Bone marrow (tissue), 2 donors: ENCODE measurements at places on chromosomes 7 and 10.
A peak's percentile ranks its signal among the peaks of the same experiment; 100 is the strongest.

DNA sequence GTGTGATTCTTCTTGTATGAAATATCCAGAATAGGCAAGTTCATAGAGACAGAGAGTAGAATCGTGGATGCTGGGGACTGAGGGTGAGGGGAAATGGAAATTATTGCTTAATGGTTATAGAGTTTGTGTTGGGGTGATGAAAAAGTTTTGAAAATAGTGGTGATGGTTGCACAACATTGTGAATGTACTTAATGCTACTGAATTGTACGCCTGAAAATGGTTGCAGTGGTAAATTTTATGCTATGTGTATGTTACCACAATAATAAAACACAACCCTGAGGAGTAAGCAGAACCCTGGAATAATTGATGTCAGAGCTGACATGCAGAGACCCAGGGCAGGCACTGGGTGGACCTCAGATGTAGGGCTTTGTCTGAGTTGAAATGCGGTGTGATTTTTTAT is 57.6 kb downstream of the TACR2 start:
- no peak for DNase-seq

DNA sequence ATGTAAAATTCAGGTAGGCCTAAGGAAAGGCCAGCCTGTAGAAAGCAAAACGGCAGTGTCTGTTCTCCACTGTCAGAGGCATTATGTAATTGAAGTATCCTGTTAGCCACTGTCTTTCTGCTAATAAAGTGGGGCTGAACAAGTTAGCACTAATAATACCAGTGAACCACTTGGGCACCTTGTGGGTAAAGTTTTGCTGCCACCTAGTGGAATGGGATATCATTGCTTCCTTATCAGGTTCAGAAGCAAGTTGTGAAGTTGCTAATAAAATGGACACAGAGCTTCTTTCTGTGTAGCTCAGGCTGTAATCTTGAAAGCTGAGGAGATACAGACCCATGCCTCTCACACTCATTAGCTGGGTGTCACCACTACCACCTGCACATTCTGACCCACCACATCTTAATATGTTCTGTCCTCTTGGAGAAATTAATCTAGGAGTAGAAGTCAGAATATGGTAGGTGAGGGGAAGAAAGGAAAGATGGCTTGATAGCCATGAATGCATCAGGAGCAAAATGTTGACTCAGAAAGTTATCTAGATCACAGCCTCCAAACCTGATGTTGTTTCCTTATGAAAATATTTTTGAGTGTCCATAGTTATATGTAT is 175.1 kb downstream of the SEPTIN7 start:
- DNase-seq = no peak

DNA sequence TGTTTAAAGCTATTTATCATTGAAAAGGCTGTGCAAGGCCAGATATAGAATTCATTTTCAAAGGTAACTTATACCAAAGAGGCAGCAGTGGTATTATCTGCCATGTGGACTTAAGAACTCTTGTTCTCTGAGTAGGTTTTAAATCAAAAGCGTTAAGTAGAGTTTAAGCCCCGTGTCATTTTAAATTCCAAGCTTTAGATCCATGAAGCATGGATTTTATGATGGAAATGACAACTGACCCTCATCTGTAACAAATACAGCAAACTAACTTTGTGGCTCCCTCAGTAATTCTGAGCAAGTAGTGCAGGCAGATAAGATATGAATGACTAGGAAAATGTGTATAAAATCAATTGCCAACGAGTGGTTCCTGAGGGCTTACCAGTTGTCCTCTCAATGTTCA is 247.0 kb downstream of the WDR11 start:
- DNase-seq = no peak

GRCh38 chr7:88771417-88771816 is 11.9 kb downstream of the ZNF804B start:
- DNase-seq = no peak

- no peak for DNase-seq
These were observed 395.8 kb upstream of the PHF14 start for GRCh38 chr7:10577866-10578374.

GRCh38 chr7:98232799-98233198 is 19.2 kb downstream of the TECPR1 start:
- no peak for DNase-seq

GRCh38 chr10:63268798-63269503 is 135.8 kb downstream of the NRBF2 start:
- DNase-seq = peak; percentile 50

- no peak for DNase-seq
These were observed 12.2 kb downstream of the DNAJB9 start for GRCh38 chr7:108581655-108582491.

- no peak for DNase-seq
These were observed 180.8 kb upstream of the POM121L12 start for GRCh38 chr7:52854681-52855080.

DNA sequence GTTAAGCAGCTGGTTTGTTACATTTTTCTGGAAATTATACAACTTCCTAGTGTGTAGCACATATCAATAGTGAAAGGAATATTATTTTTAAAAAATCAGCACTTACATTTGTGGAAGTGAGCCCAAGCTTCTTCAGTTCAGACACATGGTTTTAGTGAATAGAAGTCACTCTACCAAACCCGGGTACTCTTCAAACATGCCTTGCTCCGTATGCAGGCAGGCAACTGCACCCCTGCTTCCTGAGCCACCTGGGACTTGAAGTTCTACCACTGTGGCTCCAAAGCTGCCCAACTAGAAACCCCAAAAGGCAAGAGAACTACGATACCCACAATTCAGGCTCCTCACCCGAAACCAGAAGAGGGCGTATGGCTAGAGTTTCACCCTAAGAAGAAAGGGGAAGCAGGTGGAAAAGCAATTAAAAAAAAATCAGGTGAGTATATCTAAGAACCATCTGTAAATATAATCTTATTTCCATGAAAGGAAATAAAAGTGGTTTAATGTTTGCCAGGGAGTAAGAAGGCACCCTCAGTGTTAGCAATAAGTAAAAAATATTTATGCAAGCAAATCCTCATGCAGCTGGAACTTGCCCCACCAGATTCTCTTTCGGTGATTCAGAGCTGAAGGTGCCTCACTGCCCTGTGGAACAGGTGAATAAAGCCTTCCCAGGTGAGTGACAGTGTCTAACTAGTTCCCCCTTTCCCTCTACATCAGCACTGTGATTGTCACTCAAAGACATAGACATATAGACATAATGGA is at the start of gene MACC1:
Gene MACC1, minus strand, starts transcription at position 192 of the 756 bp plus-strand sequence. CDS start 55,522 bp downstream, outside the sequence.
- no peak for DNase-seq

- no peak for DNase-seq
These were observed 273.1 kb downstream of the AUTS2 start for GRCh38 chr7:69871213-69871885.

DNA sequence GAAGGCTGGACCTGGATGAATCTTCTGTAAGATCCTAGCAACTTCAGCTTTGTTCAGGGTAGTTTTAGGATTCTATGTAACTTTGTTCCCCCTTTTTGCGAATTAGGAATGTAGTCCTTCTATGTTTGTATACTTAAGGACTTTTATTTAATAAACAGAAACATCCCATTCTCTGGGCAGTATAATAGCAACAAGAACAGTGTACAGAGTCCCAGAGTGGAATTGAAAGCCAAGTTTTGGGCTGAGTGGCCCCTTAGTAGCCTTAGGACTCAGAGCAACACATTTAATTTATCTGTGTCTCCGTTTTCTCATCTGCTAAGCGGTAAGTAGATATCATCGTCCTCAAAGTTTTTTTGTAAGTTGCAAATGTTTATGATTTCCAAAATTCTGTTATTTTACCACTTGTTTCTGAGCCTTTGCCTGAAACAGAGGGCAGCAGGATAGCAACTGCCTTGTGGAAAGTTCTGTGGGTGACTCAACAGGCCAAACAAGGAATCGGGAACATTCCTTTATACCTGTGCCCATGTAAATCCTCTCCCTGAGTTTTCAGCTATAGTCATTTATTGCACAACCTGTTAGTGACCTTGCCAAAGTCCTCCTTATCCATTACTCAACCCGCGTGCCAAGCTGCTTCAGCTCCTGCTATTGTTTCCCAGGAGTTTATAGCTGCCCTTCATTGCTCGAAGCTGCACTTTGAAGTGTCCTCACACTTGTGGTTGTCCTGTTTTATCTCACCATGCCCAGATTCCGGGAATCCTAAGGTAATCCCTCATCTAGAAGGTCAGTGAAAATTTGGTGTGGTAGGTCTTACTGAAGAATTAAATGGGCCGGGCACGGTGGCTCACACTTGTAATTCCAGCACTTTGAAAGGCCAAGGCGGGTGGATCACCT is 199.1 kb upstream of the AHR start:
- no peak for DNase-seq
